ENCODE measurements at places on chromosomes 7 and 10.

DNA sequence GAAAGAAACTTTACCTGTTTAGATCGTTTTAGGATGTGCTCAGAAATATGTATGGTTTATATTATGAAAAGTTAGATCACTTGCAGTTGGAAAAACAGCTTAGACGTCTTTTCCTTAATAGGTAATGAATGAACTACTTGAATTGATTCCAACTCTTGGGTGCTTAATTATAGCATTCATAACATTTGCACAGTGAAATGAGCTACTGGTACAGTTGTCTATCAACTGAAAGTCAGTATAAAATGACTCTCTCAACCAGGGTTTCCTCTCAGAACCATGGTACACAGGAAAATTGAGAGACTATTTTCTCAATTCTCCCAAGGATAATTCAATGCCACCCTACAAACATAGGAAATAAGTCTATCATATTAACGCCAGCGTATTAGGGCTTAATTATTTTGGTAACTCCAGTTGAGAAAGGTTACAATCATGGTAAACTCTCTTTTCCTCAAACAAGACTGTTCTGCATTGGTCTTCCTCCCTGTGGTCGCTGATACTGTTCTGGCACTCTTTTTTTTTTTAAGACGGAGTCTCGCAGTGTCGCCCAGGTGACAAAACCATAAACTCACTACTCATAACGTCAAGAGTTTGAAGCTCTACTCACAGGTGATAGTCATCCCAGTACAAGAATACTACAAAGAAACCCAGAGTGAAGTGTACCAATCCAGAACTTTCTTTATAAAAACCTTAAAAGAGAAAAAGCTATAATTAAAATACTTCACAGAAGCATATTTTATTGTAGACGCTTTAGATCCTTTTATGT is 2.0 kb downstream of the ANLN start:
- DNase-seq = peak; percentile 18

GRCh38 chr10:30534465-30535144 is 94.9 kb downstream of the LYZL2 start:
- peak; percentile 50 for DNase-seq

GRCh38 chr7:109895536-109895935 is 1195.4 kb upstream of the LRRN3 start:
- no peak for DNase-seq

GRCh38 chr10:75350791-75351190 is 50.8 kb downstream of the ZNF503 start:
- no peak for DNase-seq

DNA sequence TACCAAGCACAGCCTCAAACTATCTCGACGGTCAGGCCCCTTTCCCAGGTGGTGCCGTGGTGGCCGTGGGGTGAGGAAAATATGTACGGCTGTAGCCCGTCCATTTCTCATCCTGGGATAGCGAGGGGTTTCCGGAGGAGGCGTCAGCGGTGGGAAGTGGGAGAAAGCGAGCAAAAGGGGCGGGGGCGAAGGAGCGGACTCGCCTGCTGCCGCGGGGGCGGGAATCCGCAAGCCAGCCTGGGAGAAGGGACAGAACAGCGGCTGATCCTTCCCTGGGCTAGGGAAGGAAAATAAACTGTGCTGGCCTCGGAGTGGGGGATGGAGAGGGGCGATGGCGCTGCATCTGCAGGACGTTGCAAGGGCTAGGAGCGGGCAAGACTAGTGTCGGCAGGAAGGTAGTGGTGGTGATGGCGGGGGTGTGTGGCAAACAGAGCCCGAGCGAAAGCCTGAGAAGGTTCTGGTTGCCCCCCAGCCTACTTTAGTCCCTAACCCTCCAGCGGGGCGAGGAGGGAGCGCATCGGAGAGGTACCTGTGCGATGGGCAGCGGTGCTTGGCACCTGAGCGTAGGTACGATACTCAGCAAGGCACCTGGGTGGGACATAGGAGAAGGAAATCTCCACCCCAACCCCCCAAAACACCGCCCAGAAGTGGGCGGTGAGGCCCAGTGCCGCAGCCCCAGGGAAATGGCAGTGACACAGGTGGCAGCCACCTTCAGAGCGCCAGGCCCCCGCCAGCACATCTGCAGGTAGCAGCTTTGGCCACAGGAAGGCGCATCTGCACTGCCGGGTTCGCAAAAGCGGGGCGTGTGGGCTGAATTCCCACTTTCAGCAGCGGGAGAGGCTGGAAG is 49.9 kb upstream of the STEAP1B start:
- peak; percentile 34 for DNase-seq

Data from NCI-H460 (cell line).